ENCODE measurements at places on chromosomes 1 and 21.

DNA sequence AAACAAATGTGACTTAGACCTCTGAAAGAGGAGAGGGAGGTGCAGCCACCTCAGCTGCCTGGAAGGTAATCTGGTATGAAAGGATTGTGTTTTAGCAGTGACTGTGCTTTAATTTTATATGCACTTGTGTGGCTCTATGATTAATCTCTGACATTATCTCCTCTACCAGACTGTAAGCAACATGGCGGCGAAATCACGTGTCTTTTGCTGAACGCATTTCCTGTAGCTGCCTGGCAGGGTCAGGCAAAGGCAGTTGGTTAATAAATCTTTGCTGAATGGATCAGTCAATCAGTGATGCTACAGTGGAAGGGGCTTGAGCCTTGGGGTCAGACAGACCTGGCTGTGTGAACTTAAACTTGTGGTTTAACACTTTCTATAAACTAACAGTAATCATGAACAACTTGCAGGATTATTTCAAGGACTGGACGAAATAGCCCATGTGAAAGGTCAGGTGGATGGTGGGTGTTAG is 96.9 kb downstream of the ADSS2 start:
- DNase-seq: no peak

DNA sequence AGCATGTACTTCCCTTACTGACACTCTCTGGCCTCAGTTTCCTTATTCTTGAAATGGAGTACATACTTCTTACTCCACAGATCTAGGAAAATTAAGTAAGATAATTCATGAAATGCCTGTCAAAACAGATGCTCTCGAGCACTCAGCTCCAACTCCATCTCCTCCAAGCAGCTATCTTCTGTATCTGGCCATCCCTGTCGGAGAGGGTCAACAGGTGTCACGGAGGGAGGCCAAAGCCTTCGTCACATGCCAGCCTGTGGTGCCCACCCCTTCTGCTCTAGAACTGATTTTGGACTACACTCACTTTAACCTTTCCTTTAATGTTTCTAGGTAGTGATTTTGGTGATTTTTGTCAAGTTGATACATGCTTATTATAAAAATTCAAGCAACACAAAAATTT is 18.8 kb upstream of the PKP1 start:
- DNase-seq: no peak

DNA sequence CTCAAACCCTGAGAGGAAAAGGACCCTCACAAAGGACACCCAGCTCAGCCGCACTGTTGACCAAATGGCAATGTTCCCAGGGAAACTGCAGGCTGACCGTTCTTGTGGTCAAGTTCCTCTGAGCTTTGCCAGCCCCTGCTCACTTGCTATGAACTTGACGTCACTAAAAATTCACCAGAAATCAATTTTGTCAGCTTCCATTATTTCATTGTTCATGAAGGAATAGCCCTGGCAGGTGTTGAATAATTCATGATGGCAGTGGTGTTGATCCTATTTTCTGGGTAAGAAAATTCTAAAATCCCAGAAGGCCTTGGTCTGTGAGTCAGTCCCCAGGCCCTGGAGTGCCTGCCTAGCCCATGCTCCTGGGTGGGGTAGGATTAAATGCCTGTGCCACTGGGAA is 318.9 kb downstream of the ZNF326 start:
- no peak for DNase-seq

DNA sequence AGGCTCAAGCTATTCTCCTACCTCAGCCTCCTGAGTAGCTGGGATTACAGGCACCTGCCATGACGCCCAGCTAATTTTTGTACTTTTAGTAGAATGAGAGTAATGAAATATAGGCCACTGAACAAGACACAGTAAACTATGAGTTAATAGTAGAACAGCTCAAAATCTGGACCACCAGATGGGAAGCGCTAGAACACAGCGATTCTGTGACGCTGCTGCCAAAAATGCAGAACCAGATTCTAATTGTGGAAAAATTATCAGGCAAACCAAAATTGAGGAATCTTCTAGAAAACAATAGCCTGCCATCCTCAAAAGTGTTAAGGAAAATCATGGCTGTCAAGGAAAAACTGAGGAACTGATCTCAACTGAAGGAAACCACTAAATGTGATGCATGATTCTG is 111.4 kb upstream of the TIAM1 start:
- DNase-seq: no peak

GRCh38 chr1:1058921-1059493 is 15.1 kb downstream of the RNF223 start:
- DNase-seq: no peak

- DNase-seq: no peak
These were observed 23.8 kb downstream of the CRYAA start for GRCh38 chr21:43192501-43193081.

DNA sequence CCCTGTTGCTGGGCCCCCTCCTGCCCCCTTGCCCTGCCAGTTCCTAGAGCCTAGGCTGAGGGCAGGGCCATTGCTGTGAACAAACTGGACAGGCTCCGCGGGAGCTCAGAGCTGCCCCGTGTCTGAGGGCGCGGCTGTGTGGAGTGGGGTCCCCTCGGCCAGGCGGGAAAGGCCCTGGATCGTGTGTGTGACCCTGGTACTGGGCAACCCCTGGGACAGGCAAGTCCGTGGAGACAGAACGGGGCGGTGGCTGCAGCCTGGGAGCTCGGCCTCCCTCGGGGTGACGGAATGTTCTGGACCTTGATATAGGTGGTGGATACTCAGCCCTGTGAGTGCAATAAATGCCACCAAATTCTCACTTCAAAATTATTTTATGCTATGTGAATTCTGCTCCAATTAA is 27.7 kb upstream of the C1orf159 start:
- no peak for DNase-seq

DNA sequence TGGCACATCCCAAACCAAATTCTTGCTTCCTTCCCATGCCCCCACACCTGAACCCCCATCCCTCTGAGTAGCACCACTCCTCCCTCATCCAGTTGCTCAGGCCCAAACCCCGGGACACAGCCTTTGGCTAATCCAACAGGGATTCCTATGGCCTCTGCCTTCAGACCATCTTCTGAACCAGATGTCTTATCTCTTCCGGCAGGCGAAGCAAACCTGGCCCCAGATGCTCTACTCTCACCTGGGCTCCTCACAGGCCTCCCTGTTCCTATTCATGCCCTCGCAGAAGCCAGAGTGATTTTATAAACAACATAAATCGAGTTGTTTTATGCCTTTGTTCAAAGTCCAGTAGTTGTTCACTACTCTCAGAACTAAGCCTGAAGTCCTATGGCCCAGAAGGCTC is 12.5 kb upstream of the KCNA2 start:
- DNase-seq: no peak

DNA sequence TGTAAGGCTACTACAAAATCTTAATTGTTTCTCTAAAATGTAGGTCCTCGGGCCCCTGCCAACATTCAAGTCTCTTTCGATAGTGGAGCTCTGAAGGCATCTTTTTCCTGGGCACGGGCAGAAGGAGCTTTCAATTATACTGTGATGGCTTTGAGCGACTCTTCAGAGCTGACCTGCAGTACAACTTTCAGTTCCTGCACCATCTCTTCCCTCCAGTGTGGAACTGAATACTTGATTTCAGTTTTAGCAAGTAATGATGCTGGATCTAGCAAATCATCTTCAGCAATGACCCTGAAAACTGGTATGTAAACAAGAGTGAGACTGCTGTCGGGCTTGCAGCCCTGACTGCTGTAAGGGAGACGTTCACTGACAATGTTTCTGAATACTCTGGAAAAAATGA is 9.6 kb downstream of the FNDC7 start:
- DNase-seq: no peak

- DNase-seq: peak; percentile 57
These were observed 3.6 kb upstream of the SPSB1 start for GRCh38 chr1:9289090-9289534.

GRCh38 chr1:17184822-17185484 is 20.0 kb upstream of the PADI1 start:
- no peak for DNase-seq

DNA sequence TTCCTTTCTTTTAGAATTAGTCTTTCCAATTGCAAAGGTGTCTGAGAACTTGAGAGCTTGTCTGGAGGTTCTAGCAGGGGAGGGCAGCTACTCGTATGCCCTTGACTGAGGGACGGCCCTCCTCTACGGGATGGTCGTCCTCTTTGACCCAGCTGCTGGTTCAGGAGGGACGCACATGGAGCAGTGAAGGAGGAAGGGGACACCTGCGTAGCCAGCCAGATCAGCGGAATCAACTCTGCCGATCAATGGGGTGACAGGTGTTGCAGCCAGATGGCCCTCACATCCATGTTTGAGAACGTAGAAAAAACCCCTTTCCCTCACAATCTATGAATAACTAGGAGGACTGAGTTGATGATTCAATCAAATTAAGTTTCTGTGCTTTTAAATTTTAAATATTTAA is 15.7 kb upstream of the A3GALT2 start:
- no peak for DNase-seq

DNA sequence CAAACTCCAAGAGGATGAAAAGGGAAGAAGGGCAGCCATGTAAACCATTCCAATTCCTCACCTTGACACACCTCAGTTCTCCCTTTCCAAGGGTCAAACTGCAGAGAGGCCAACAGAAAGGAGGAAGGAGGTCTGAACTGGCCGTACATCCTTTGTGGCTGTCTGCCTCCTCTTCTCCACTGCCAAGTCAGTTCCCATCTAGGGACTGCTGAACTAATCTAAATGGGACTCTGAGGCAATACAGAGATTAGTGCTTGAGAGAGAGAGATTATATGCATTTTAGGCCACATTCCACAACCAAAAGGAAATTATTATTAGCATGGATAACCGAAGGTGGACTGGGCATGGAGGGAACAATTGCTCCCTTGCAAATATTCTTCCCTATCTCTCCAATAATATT is 2.7 kb downstream of the ARHGEF11 start:
- no peak for DNase-seq

GRCh38 chr1:54002544-54003248 is 15.3 kb downstream of the LDLRAD1 start:
- DNase-seq: no peak

GRCh38 chr1:83418558-83418957 is 580.4 kb downstream of the TTLL7 start:
- DNase-seq: no peak

DNA sequence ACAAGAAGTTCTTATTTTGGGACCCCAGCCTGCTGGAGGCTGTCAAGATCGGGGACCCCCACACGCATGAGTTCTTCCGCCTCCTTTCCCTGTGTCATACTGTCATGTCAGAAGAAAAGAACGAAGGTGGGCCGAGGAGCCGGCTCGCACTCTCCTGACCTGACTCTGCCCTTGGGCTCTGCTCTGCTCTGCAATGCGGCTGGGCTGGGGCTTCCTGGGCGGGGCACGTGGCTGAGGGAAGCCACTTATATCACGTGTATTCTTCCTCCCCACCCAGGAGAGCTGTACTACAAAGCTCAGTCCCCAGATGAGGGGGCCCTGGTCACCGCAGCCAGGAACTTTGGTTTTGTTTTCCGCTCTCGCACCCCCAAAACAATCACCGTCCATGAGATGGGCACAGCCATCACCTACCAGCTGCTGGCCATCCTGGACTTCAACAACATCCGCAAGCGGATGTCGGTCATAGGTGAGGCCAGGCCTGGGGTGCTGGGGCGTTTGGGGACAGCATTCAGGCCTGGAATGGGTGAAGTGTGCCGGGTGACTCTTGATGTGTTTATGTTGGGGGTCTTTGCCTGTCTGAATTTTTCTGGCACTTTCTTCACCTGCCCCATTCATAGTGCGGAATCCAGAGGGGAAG is 17.6 kb downstream of the ATP8B2 start:
- peak; percentile 65 for DNase-seq

DNA sequence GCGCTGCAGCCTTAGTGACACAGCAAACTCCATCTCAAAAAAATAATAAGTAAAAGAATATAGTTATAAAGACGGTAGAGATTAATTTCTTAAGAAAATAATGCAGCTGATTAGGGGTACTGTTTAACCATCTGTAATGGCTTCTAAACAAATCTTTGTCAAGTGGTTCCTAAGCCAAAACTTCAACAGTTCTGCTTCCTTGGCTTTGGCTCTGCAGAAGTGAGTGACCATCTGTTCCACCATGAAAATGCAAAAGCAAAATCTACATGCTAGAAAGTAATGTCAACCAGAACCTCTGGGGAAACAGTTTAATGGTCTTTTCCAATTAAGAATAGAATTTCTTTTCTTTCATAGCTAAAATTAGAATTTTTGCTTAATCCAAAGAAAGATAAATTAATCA is 8.3 kb upstream of the SH2D5 start:
- no peak for DNase-seq

DNA sequence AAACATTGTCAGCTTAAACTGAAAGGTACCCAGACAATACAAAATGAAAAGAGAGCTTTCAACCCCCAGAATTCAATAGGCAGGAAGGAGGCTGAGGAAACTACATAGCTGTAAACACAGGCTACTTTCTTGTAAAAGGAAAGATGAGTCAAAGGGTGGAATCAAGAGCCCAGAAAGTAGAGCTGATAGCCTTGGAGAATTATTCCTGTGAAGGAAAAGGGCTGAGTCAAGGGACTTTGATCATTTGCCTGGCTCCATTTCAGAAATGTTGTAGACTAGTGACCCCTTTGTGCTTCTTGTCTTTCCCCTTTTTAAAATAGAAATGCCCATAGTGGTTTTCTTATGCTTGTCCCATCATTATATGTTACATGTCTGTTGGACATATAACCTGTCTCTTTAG is 597.6 kb downstream of the ADGRL2 start:
- no peak for DNase-seq

GRCh38 chr21:42582787-42583476 is 69.3 kb downstream of the SLC37A1 start:
- DNase-seq: no peak

DNA sequence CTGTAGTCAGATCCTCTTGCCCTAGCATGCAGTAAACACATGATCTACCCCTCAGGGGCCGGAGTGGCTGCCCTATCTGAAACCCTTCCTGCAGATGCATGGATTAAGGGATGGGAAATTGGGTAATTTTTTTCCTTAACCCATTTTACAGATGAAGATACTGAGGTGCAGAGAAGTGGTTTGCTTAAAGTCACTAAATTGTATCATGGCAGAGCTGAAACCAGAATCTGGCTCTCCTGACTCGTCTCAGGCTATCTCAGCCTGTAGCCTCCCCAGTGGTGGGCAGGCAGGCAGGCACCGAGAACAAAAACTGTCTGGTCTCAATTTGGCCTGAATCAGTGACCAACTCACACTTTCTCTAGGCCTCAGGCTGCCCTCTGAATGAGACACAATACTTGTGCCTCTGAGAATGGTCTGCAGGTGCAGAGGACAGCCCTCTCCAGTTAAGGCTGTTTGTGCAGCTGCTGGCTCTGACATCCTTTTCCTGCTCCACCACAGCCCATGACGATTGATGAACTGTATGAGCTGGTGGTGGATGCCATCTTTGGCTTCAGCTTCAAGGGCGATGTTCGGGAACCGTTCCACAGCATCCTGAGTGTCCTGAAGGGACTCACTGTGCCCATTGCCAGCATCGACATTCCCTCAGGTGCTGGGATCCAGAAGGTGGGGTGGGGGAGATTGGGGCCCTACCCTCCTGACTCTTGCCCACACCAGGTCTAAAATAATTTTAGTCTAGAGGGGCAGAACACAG is 1.5 kb downstream of the NAXE start:
- DNase-seq: no peak

DNA sequence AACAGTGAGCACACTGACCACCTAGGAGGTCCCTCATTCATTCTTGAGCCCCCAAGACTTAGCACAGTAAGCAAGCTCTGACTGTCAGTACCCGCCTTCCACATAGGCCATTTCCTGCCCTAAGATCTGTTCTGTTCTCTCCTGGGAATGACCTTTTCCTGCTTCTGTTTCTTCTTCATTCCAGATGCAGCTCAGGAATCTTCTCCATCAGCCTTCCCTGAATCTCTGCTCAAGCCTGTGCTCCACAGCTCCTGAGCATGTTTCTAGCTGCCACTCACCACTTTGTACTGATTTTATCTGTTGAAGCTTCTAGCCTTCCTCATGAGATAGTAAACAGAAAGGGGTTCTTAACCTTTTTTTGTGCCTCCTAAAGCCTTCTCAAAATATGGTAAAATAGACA is 56.6 kb downstream of the ZNF281 start:
- no peak for DNase-seq

Measured in activated CD4-positive, CD25-positive, alpha-beta regulatory T cell (primary cell).